ENCODE measurements at places on chromosomes 13 and 19.

- DNase-seq, result peak; percentile 96
Measured at GRCh38 chr19:43463381-43464133, 1.9 kb downstream of the LYPD3 start.

GRCh38 chr19:19777692-19778091 lies 43.9 kb downstream of the ZNF506 start:
- no peak for DNase-seq

DNA sequence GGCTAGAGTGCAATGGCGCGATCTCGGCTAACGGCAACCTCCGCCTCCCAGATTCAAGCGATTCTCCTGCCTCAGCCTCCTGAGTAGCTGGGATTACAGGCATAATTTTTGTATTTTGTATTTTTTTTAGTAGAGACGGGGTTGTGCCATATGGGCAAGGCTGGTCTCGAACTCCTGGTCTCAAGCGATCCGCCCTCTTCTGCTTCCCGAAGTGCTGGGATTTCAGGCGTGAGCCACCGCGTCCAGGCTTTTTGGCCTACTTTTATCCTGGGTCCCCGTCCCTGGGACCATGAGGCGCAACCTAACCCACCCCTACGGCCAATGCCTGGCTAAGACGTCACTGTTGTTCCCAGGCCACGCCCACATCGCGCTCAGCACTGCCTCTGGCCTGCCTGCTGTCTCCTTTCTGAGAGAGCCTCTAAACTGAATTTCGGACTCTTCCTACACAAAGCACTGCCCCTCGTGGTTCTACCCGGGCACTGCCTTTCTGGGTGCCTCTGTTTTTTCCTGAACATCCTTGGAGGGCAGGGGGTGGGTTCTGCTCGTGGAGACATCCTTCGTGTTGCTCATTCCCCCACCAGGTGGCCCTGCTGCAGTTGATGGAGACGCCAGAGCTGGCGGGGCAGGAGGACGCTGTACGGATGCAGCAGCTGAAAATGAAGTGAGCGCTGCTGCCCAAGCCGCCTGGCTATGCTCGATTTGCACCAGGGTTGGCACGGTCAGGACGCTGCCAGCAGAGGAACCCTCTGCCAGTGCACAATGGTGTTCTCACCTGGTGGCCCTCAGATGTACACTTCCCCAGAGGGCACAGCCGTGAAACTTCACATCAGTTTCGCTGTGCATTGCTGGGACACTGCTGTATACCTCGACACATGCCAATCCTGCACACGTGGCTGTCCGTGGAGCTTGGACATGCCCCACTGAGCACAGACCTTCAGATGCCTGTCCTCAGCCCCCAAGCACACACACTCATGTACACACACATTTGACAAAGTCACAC lies 2.0 kb downstream of the REX1BD start:
- DNase-seq, result no peak

DNA sequence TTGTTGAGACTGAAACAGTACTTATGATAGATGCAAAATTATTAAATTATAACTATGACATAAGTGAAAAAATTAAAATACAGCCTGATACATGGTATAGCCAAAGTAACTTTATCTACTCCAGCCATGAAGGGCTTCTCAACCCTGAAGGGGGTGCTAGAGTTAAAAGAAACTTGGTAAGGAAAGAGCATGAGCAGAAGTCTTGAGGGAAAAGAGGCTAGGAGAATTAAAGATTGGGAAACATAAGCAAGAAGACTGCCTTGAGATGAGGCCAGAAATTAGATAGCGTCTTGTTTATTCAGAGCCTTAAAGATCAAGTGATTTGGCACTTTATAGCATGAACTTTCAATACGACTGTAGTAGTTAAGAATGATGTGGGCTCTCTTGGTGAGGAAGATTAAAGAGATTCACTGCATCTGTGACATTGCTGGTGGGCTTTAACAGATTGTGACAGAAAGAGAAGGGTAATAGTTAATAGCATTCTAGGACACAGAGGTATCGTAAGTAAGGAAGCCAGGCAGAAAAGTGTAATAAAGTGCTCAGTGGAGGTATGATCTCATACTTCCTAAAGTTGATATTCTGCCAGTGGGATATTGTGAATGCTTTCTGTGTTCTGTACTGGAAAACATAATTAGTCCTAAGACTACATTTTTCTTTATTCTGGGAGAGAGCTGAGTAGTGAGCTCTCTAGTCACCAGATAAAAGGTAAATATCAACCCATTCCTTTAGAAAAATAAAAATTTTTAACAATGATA lies 385.4 kb upstream of the PRR20A start:
- no peak for DNase-seq

- no peak for DNase-seq
Measured at GRCh38 chr19:43634068-43634467, 5.6 kb downstream of the CADM4 start.

Measured in activated T-helper 1 cell treated with anti-CD3 and anti-CD28 coated beads, Interleukin-12 subunit alpha, Interleukin-12 subunit beta, Interleukin-2, Interleukin-4 antibody, amounts not matched to agents 30 ng/mL and 10 ng/mL and 1 ng/mL, durations not matched to agents 14 hours and 24 hours and 36 hours (primary cell).